Activated CD4-positive, alpha-beta T cell treated with anti-CD3 and anti-CD28 coated beads, Interleukin-2, amount 50 U/mL, for 16 hours (primary cell): ENCODE measurements at places on chromosomes 7 and 10.

DNA sequence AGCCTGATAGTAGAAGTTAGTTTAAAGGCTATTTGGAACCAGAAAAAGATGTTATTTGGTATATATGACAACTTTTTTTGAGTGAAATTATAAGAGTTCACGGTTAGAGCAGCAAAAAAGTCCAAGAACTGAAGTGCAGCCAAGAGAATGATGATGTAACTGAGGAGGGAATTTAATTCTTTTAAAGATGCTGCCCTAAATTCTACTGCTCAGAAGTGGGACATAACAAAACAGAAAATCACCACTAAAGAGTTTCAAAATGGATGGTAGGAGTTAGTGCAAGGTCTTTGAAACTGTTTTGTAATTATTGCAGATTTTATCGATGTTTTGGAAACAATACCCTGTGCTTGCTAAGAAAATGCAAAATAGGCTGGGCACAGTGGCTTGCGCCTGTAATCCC is 6.5 kb downstream of the SAMD8 start:
- peak; percentile 12 for DNase-seq

GRCh38 chr10:127648885-127649284 is 88.1 kb upstream of the FOXI2 start:
- no peak for DNase-seq

- DNase-seq = no peak
Observed at GRCh38 chr7:101502466-101503098, 126.5 kb downstream of the MYL10 start.

GRCh38 chr7:47940088-47941013 is 7.9 kb downstream of the PKD1L1 start:
- DNase-seq = no peak

DNA sequence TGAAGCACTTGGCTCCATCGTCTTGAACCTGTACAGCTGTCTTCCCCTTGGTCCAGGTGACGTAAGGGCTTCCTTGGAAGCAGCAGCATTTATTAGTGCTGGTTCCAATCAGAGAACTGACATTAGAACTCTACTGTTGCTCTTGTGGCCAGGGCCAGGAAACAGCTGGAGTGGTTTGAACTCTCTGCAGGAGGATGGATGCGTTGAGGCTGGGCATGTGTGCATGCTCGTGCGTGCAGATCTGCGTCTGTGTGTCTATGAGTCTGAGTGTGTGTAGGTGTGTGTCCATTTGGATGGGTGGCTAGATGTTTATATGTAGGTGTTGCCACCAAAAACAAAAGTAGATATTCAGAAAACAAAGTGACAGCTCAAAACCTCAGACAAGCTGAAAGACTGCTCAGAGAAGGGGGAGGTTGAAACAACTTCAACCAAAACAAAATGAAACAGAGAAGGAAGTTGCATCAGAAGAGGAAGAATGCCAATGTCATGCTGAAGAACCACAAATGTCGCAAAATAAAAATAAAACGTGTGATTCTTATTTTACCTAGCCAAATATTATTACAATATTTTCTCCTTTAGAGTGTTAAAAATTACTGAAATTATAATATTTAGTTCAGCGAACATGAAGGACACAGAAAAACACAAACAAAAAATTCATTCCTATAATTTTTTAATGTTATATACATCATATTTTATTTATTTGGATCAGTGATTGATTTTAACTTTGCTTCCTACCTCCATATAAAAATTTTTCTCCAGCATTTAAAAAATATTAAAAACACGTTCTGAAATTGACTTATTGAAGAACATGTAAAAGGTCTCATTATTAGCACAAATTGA is 96.1 kb upstream of the MKLN1 start:
- peak; percentile 86 for DNase-seq

DNA sequence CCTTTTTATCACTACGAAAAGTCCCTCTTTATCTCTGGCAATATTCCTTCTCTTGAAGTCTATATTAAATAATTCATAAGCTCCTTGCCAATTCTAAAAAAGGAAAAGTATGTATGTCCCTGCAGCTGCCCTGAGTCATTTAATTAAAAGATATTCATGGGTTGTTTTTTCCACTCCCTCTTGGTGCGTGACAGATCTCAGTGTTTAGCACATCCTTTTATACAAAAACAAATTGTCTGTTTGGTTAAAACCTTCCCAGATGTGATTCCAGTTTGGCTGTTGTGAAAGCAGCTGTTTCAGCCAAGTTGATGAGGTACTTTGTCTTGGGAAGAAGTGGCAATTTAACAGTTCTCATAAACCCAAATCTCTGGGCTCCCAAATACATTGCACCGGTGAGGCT is 33.8 kb upstream of the PRLHR start:
- no peak for DNase-seq

DNA sequence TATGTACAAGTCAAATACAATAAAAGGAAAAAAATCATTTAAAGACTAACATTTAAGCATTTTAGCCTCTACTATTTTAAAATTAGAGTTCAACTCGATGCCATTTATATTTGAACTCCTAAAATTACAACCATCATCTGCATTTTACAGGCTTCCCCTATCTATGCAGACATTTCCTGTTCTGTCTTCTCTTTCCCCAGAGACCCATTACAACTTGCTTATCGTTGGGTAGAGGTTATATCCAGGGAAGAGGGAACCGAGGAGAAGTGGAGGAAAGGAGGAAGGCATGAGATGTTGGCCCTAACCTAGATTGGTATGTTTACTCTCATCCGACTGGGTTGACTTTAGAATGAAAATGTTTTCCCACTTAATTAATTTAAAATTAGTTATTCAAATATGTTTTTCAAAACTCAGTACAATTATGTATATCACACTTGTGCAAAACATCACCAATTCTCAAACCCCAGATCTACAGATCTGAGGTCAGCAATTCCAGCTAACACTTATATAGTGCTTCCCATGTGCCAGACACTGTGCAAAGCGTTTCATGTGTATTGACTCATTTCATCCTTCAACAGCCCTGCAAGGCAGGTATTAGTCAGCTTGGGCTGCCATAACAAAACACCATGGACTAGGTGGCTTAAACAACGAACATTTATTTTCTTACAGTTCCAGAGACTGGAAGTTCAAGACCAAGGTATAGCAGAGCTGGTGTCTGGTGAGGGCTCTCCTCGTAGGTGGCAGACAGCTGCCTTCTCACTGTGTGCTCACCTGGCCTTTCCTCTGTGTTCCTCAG is 27.3 kb upstream of the HERPUD2 start:
- peak; percentile 90 for DNase-seq

DNA sequence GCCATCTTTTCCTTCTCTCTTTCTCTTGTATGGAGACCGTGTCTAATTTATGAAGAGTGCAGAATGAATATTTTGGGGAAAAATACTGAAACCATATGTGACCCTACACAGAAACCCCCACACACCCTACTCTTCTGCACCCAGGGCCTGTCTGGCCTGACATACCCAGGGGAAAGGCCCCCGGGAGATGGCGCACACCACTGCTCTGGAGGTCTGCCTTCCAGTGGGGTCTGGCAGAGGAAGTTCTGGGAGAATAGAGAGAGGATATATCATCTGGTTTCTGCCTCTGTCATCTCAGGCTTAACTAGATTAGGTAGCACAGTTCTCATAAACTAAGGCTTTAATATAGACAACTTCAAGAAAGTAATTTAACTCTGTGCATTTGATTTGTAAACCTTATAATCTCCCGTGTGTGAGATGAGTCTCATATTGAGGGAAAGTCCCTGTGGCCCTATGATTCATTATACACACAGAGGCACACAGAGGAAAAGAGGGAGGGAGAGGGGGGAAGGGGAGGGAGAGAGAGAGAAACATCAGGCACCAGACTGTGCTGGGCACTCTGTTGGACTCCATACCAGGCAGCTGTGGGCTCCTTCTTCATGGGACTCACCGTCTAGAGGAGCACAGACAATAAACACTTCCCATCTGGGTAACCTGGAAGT is 123.3 kb downstream of the AOAH start:
- DNase-seq = peak; percentile 82

DNA sequence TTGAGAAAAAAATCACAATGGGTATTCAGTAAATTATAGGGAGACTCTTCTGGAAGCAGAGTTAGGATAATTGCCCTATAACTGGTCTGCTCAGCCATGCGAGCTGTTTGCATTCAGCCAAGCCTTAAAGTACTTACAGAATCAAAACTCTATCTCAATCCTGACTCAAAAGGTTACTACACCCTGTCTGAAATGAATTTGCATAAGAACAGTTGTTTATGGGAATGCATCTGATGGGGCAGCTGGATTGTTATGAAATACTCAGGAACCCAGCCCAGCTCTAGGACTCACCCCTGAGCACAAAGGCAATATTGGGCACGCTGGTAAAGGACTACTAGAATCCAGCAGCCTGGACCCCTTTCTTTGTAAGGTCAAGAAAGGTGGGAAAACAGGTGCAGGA is 38.8 kb downstream of the AKR1B15 start:
- no peak for DNase-seq

GRCh38 chr10:117352724-117353123 is 22.5 kb downstream of the PDZD8 start:
- DNase-seq = no peak

GRCh38 chr7:114879554-114879953 is 42.3 kb upstream of the MDFIC start:
- DNase-seq = no peak

DNA sequence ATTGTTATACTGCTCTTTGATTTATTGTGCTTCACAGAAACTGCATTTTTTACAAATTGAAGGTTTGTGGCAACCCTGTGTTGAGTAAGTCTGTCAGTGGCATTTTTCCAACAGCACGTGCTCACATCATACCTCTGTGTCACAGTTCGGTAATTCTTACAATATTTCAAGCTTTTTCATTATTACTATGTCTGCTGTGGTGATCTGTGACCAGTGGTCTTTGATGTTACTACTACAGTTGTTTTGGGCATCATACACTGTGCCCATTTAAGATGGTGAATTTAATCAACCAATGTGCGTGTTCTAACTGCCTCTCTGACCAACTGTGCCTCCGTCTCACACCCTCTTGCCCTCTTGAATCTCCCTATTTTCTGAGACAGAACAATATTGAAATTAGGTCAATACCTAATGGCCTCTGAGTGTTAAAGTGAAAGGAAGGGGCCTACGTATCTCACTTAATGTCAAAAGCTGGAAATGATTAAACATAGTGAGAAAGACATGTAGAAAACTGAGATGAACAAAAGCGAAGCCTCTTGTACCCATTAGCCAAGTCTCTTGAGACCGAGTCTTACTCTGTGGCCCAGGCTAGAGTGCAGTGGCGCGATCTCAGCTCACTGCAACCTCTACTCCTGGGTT is 20.2 kb upstream of the ASL start:
- peak; percentile 19 for DNase-seq

GRCh38 chr10:132420469-132420980 is 23.5 kb downstream of the PWWP2B start:
- DNase-seq = no peak

DNA sequence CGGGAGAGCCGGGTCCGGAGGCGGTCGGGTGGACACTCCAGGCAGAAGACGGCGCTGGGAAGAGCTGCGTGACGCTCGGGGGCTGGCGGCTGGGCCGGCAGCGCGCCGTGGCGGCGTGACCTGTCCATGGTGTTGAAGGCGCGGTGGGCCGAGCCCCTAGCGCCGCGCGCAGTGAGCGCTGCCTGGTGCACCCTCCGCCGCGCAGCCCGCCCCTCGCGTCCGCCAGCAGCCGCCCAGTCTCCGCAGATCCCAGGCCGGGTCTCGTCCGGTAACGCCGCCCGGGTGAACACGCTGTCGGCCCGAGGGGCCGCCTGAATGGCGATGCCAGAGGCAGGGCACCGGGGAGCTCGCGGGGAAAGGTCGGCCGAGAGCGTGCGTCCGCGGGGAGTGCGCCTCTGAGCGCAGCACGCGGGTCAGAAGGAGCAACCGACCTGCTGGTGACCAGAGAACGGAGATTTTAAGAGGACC is 657 bp upstream of the TMEM178B start:
- DNase-seq = peak; percentile 14

GRCh38 chr7:44097064-44097932 is 6.8 kb upstream of the AEBP1 start:
- no peak for DNase-seq

GRCh38 chr10:30018496-30018895 is 40.9 kb downstream of the JCAD start:
- no peak for DNase-seq

GRCh38 chr7:20395511-20395910 is 64.8 kb downstream of the ITGB8 start:
- no peak for DNase-seq
